ENCODE measurements at places on chromosomes 5 and 9.

- DNase-seq, result no peak
These were observed 17.5 kb upstream of the SEMA4D start for GRCh38 chr9:89515416-89515815.

- DNase-seq, result no peak
These were observed 439.1 kb upstream of the KIF2A start for GRCh38 chr5:61866930-61867329.

DNA sequence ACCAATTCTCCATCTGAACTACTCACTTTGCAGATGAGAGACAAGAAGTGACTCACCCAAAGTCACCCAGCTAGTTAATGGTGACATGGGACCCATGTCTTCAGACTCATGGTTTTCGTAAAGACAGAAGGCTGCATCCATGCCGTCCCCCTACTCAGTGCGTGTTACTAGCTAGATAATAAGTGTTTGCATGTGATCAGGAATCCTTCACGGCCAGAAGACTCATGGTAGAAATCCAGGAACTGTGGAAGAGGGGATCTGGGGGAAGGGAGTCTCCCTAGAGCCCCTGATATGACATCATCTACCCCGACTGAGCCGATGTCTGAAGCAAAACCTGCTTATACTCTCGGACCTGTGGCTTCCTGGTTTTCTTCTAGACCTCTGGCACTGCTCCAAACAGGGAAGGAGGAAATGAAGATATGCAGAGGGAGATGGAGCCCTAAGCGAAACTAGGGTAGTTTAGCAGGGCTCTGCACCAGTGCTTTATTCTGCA, 3.3 kb downstream of the RNF183 start:
- no peak for DNase-seq

DNA sequence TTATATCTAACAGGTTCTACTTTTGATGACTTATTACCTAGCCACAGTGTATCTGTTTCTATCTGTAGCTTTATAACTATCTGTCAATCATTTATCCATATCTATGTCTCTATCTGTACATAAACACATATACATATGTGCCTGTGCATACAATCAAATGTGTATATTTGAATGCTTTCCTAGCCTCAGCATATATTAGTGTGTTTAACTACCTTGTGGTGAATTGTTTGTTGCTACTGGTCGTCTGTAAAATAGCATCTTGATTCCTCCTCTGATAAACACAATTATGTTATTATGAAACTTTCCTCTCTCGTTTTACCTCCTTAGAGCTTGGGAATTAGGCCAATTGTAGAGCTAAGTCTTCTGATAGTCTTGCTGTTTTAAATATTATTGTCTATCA, 44.4 kb downstream of the PARP8 start:
- no peak for DNase-seq

- no peak for DNase-seq
These were observed 6.1 kb upstream of the FSD1L start for GRCh38 chr9:105441616-105442160.
